ENCODE measurements at places on chromosomes 2 and 18.

GRCh38 chr18:3604498-3605408 lies 154.8 kb downstream of the TGIF1 start:
- DNase-seq: peak; percentile 97

DNA sequence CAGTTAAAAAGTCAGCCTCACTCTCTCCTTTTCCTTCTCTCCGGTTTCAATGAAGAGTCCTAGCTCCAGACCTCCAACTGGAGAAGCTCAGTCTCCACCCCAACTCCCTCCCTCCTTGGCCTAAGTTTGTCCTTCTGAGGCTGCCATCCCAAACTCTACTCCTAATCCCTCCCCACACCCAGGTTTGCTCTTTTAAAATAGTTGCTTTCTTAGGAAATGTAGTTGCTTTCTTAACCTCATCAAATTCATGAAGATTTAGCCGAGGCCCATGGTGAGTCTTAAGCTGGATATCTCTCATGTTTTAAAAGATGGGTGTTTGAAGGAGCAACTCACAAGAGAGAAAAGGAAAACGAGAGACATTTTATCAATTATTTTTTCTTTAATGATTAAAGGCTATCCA lies 937 bp upstream of the LANCL1 start:
- peak; percentile 72 for DNase-seq

- DNase-seq: no peak
These were observed 211.8 kb downstream of the NRXN1 start for GRCh38 chr2:50820176-50820575.

DNA sequence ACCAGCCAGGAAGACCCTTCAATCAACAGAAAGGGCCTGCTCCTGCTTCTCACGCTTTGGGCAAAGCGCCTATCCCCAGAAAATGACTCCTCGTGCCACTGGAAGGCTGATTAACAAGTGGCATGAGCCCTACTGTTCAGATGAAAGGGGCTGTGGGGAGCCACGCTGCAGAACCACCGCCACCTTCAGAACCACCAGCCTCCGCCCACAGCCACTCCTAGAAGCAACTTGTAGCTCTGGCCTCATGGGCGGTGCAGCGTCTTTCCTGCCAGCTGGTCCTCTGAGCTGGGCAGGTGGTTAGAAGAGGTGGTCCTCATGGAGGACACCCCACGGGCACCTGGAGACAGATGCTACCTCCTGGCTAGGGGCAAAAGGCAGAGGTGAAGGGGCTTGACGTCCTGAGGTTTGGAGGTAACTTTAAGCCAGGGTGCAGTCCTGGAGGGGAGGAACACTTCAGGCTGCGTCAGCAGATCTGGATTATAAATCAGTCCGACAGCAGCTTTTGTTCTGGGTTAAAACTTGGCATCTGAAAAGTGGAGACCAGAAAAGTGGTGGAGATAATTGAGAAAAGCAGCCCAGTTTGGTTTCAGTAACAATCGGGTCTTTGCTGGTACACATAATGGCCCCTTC lies 861 bp upstream of the SEMA4C start:
- no peak for DNase-seq

GRCh38 chr18:37712776-37713175 lies 147.2 kb upstream of the CELF4 start:
- DNase-seq: no peak

- DNase-seq: no peak
These were observed 20.1 kb upstream of the BMPR2 start for GRCh38 chr2:202355993-202356505.

GRCh38 chr2:45496869-45497268 lies 114.2 kb downstream of the SRBD1 start:
- DNase-seq: no peak

- DNase-seq: no peak
These were observed 86.1 kb upstream of the BOD1L2 start for GRCh38 chr18:57060814-57061213.

- DNase-seq: peak; percentile 70
These were observed 2.8 kb upstream of the RAB31 start for GRCh38 chr18:9705183-9705829.

DNA sequence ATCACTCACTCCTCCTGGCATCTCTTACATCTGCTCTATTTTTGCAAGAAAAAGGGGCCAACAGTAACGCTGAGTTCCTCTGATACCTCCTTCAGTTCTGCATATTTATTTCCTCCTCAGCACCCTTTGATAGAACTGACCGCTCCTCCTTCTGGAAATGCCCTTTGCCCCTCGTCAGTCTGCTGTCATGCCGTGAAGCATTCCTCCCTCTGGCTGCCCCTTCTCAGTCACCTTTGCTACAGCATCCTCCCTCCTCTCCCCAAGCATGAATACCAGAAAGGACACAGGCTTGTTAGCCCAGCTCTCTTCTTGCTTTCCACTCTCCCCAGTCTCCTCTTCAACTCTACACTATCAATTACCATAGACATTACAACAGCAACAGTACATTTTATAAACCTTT lies 135.4 kb downstream of the NBAS start:
- DNase-seq: no peak

GRCh38 chr2:218298314-218298875 lies 6.1 kb upstream of the TMBIM1 start:
- DNase-seq: no peak

DNA sequence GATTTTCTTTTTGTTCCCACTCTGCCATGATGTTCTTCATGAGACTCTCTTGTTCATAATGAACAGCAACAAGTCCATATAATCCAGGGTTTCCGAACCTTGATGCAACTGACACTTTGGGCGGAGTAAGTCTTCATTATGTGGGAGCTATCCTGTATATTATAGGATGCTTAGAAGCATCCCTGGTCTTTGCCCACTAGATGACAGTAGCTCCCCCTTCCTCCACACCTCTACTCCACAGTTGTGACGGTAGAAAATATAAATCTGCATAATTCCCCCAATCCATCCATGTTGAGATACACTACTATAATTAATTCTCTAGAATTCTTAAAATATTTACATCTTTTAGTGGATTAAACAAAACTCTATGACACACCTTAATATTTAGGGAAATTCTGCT lies 482.2 kb upstream of the CELF4 start:
- DNase-seq: no peak

DNA sequence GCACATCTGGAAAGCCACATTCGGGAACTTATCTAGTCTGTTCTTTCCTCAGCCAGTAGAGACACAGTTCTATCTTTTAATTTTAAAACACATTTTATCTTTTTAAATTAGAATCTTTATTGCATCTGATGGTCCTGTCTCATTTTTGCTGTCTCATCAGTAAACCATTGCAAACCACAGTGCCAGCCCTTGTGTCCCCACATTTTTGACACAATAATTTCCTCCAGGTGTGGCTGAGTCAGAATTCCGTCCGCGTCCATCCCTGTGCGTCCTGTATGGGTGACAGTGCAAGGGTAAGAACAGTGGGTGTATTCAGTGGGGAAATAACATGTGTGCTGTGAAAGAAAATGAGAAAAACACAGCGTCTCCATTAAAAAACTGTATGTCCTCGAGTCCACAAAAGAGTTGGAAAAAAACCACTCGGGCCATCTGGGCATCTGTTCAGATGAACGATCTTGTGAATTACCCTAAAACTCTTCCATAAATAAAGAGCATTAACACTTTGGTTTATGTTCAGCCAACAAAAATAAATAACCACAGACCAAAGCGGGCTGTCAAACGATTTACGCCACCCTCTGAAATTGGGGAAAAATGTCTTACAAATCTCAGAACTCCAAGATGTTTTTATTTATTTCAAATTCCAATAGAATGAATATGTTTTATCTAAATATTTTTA lies 137.3 kb downstream of the ZNF516 start:
- DNase-seq: peak; percentile 18

- peak; percentile 94 for DNase-seq
These were observed 22.5 kb upstream of the RAB27B start for GRCh38 chr18:54805571-54806334.

GRCh38 chr2:16665748-16666448 lies at the start of gene CYRIA:
CYRIA (minus strand) TSS chr2:16665834; CDS start chr2:16588119, 77,715 bp downstream.
- DNase-seq: peak; percentile 36

- peak; percentile 97 for DNase-seq
These were observed 180.4 kb downstream of the FAM124B start for GRCh38 chr2:224221455-224221913.

DNA sequence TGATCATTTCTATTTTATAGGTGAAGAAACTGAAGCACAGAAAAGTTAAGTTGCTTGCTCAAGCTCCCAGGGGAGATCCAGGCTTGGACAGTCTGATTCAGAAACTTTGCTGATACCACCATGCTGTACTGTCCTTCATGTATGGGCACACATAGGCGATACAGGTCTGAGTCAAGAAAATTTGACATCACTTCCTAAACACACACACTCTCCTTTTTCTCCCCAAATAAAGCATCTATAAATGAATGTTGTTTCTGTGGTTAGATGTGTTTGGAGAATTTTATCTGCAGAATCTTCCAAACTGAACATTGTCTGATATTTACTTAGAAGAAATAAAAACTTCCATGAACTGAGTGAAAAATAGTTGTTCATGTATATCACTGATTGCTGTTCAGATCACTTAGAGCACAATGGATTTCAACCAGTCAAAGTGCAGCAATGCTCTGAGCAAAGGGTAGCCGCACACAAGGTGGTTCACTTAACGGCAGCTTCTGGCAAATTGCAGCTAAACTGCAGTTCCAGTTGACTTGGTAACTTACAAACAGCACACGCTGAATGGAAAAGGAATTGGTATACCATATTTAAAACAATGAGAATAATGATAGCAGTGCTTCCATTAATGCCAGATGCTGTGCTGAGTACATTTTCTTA lies 10.0 kb upstream of the AGFG1 start:
- DNase-seq: no peak

- DNase-seq: peak; percentile 55
These were observed 36.0 kb upstream of the CD207 start for GRCh38 chr2:70871398-70872211.

DNA sequence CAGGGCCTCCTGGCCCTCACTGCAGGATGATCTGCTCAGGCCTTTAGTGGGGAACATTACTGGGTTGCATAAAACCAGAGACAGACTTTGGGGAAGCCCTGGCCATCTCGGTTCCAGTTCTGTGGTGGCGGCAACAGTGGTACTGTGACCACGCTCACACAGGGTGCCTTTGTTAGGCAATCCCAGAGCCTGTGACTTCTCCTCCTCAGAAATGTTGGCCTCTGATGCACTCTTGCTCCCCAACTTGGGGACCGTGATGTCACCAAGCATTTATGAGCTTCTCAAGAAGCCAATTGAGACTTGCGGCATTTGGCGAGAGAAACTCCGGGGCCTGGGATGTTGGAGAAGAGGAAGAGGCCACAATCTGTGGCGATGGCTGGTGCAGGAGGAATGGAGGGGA lies 80.9 kb upstream of the PKDCC start:
- no peak for DNase-seq

DNA sequence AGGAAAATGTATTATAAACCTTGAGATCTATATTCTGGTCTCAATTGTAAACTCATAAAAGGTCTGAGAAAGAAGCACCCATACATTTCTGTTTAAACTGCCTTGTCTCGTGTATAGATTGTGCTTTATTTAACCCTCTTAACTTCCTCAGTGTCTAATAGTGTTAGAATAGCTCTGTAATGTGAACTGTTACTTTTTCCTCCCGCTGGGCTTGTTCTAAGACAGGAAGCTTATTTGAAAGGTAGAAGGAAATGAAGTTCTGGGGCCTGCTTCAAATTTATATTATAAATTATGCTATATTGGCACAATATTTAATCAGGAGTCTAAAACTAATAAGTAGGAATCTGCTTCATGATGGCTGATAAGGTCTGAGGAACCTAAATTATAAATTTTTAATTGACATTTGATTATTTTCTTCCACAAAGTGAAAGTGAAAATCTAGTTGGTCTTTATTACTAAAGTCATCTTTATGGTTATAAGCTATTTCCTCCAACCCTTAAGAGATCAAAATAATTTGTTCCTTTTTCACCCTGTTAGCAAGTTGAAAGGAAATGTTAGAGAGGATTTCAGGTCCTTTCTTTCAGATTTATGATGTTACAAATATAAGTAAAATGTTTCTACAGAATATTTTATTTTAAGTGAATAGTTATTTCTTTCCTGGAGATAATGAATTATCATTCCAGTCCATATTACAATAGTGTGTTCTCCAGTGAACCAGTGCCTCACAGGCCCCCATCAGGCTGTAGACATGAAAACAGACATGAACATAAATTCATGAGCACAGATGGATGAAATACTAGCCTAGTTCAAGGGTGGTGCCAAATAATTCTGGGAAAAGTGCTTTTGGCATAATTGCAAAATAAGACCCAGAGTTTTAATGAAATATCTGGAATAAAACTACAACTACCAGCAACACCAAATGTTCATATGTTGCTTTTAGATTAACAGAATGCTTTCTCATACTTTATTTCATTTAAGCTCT lies 7.9 kb downstream of the MFSD6 start:
- no peak for DNase-seq

GRCh38 chr2:109435901-109436598 lies 177.7 kb downstream of the SEPTIN10 start:
- DNase-seq: peak; percentile 52

- DNase-seq: no peak
These were observed 10.9 kb upstream of the PEX13 start for GRCh38 chr2:61006486-61007105.

GRCh38 chr2:96501886-96502810 lies 3.0 kb downstream of the NEURL3 start:
- no peak for DNase-seq

- DNase-seq: no peak
These were observed 299.2 kb upstream of the ZSWIM2 start for GRCh38 chr2:187148059-187148714.

DNA sequence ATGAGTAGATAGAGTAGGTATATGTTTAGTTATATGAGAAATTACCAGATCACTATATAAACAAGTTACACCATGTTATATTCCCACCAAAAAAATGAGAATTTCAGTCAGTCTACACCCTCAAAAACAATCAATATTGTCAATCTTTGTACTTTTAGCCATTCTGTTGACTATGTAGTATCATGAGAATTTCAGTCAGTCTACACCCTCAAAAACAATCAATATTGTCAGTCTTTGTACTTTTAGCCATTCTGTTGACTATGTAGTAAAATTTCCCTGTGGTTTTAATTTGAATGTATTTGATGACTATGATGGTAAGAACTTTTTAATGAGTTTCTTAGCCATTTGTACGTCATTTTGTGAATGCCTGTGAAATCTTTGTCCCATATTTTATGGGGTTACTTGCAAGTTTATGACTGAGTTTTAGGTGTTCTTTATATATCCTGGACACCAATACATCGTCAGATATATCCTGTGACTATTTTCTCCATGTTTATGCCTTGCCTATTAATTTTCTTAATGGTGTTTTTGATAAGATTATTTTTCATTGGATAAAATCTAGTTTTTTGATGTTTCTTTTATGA lies 528.4 kb upstream of the SPHKAP start:
- no peak for DNase-seq

DNA sequence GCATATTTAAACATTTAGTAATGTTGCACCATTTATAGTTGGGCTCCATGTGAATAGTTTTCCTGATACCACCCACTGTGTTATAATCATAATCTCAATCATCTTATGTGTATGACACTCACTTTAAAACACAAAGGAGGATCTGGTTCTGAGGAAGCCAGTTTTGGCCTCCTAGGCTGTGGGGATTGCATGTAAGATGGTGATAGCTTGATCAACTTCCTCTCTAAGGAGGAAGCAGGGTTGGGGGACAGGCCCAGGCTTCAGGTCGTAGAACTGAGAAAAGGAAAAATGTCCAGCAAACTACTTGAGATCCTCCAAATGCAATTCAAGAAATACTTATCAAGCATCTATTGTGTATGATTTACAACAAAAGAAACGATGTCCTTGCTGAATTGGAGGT lies 4.9 kb upstream of the PPM1B start:
- no peak for DNase-seq
